ENCODE measurements at places on chromosomes 3 and 15.

DNA sequence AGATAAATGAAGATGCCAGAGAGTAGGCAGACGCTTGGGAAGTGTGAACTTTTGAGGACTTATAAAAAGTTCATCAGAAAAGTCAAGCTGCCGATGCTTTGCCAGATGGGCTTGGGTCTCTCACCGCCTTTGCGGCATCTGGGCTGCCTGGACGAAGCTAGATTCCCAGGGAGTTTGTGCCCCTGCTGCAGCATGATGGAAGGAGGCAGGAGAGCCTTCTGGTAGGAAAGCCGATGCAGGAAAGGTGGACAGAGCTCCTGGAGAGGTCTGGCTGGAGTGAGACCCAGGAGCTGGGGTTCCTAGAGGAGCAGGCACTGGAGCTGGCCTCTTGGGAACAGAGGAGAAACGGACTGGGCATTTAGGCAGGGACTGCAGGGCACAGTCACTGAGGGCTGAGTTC lies 51.9 kb upstream of the ATP2B2 start:
- no peak for DNase-seq

- no peak for DNase-seq
Measured at GRCh38 chr3:60386306-60386705, 864.9 kb downstream of the FHIT start.

GRCh38 chr3:119663885-119664284 lies 3.5 kb upstream of the POPDC2 start:
- DNase-seq = no peak

- no peak for DNase-seq
Measured at GRCh38 chr3:187107989-187108388, 31.3 kb downstream of the RPL39L start.

DNA sequence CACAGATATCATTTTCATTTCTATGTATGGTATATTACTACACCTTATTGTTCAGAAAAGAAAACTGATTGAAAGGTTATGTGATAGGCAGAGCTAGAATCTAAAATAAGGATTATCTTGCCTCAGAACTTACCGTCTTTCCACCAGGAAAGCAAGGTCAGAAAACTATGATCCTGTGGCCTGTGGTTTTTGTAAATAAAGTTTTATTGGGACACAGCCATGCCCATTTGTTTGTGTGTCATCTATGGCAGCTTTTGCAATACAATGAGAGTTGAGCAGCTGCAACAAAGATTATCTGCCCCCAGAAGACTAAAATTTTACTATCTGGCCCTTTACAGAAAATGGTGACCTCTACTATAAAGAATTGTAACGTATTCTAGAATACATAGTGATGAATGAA lies 314.7 kb upstream of the SLCO3A1 start:
- no peak for DNase-seq

DNA sequence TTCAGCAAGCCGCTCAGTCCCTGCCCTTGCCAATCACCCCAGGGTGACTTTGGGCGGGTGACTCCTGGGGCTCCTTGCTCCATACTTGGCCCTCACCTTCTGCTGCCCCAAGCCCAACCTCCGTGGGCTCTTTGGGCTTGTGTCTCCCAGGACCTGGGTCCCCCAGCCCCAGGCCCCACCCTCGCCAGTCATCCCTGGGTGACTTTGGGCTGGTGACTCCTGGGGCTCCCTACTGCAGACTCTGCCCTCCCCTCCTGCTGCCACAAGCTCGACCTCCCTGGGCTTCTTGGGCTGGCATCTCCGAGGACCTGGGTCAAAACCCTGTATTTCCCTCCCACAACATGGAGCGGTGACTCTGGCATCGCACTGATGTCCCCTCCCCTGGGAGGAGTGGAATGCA lies 151.5 kb downstream of the GOLGA6L4 start:
- DNase-seq = no peak

GRCh38 chr15:90957031-90957790 lies 2.5 kb downstream of the RCCD1 start:
- no peak for DNase-seq

GRCh38 chr3:37347941-37348340 lies 173.6 kb upstream of the LRRFIP2 start:
- DNase-seq = no peak

GRCh38 chr15:70057931-70058641 lies 39.6 kb downstream of the TLE3 start:
- DNase-seq = no peak

- DNase-seq = no peak
Measured at GRCh38 chr15:57444877-57445513, 68.7 kb downstream of the CGNL1 start.

DNA sequence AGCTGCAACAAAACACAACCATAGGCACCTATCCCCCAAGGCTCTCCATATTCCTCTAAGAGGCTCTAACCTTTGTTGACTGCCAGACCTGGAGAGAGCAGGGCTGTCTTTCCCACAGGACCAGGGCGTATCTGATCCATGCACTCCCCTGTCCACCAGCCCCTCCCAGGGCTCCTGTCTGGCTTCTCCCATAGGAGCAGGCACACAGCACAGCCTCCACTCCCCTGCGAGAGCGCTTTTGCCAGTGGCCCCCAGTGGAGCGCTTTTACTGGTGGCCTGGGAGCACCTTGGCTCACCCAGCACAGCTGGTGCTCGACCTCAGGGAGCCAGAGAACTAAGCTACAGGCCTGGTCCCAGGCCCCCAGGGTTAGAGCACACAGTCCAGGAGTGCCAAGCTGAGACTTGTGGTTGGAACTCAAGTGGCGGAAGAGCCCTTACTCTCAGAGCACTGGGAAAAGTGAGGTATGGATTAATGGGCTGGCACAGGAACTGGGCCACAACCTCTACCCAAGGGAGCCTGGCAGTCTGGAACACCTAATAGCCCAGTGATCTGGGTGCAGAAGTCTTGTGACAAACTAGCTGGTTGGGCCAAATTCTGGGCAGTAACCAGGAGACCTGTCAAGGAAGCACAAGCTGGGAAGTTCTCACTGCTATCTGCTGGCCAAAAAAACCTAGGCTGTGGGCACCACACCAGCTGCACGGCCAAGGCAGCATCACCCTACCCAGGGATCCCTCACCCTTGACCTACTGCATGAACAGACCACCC lies 79.6 kb downstream of the PPP2R3A start:
- DNase-seq = no peak

DNA sequence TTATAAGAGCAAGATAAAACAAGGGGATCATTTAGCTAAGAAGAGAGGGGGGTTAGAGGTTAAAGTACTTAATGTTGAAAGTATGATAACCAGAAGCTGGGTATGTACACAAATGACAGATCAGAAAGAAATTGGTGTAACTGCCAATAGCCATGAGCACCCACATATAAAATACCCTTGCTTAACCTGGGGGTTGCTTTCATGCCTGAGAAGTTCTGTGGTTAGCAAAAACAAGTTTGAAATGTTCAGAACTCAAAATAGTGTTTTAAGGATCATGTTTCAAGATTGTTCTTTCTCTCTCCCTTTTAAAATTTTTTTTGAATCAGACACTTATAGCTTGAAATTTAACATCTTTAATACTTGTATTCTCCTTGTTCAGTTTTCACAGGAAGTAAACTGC lies 321.4 kb upstream of the GBE1 start:
- DNase-seq = no peak

- no peak for DNase-seq
Measured at GRCh38 chr15:90035840-90036230, 34.7 kb downstream of the ZNF710 start.

GRCh38 chr3:51388286-51389029 lies 2.6 kb upstream of the RBM15B start:
- no peak for DNase-seq

DNA sequence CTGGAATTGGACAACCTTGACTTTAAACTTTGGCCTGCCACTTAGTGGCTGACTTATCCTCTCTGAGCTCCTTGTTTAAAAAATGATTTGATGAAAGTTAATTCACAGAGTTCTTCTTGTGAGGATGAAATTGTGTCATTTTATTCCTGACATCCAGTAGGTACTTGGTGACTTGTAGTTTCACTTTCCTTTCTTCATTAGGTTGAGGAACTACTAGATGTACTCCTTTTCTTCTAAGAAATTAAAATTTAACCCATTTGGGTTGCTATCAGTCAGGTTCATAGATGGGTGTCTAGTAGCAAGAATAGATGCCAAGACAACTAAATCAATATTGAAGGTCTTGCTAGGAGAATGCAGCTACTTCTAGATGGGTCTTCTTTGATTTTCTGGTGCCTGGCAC lies 5.2 kb downstream of the NR1D2 start:
- no peak for DNase-seq

GRCh38 chr15:26928051-26928450 lies 42.9 kb upstream of the GABRG3 start:
- DNase-seq = no peak

- no peak for DNase-seq
Measured at GRCh38 chr3:59877263-59878037, 827.6 kb upstream of the CFAP20DC start.

DNA sequence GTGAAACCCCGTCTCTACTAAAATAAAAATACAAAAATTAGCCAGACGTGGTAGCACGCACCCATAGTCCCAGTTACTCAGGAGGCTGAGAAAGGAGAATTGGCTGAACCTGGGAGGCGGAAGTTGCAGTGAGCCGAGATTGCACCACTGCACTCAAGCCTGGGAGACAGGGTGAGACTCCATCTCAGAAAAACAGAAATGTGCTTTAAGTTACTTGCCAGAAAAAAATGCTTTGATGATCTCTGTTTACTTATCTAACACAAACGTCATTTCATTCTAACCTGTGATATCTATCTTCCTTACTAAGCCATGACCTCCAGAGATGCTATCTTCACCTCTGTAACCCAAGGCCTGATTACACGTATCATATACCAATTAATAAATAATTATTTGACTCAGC lies 7.4 kb downstream of the NKIRAS1 start:
- no peak for DNase-seq

GRCh38 chr15:80832686-80833085 lies 53.5 kb downstream of the CEMIP start:
- DNase-seq = no peak

DNA sequence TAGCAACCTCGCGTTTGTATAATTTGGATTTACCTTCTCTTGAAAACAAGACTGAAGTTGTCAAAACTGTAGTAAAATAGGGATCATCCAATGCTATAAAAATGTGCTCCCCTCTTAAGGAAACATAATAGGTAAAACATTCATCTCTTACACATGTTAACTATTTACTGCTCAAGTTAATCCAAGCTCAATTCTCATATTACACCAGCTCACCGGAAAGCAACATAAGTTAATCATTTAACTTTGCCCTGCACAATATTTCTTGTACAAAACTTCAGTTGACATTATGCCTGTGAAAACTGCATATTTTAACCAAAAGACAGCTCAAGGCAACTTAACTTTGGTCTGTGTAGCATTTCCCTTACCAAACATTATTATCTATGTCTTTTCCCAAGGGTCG lies 634.2 kb downstream of the NAALADL2 start:
- no peak for DNase-seq

GRCh38 chr3:69299344-69299743 lies 86.5 kb downstream of the FRMD4B start:
- DNase-seq = no peak

DNA sequence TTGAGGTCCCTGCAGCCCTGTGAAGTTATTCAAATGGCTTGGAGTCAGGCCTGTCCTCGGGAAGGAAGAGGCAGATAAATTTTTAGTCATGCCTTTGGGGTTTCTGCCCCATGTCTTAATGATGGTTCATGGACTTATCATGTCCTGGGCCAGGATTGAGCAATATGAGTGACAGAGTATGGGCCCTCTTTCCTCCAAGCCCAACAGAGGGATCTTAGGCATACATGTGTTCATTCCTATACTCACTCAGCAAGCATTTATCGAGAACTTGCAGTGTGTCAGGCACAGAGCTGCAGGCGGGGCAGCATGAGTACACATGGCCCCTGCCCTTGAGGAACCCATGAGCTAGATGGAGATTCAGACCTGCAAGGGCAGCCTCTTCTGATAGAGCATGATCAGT lies 6.2 kb downstream of the ESYT3 start:
- DNase-seq = no peak

DNA sequence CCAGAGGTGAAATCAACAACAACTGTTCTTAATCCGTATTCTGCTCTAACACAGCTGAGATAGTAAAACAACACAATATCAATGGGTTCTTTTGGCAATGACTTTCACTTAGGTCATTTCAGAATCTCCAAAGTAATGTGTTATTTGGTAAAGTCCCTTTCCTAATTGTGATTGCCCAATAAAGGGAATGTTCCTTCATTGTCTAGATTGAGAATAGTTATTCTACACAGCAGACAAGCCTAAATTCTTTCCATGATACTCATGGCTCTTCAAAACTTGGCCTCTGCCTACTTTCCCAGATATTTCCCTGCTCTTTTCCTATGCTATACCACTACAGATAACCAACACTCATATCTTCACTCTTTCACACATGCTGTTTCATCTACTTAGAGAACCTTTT lies 219.8 kb downstream of the FMN1 start:
- no peak for DNase-seq

- DNase-seq = no peak
Measured at GRCh38 chr3:99997293-99997692, 117.0 kb downstream of the FILIP1L start.

GRCh38 chr3:135897715-135898114 lies 67.8 kb upstream of the PPP2R3A start:
- no peak for DNase-seq

GRCh38 chr3:8579096-8579495 lies 65.5 kb downstream of the SSUH2 start:
- no peak for DNase-seq

GRCh38 chr3:151347432-151347831 lies 18.1 kb upstream of the P2RY13 start:
- no peak for DNase-seq

DNA sequence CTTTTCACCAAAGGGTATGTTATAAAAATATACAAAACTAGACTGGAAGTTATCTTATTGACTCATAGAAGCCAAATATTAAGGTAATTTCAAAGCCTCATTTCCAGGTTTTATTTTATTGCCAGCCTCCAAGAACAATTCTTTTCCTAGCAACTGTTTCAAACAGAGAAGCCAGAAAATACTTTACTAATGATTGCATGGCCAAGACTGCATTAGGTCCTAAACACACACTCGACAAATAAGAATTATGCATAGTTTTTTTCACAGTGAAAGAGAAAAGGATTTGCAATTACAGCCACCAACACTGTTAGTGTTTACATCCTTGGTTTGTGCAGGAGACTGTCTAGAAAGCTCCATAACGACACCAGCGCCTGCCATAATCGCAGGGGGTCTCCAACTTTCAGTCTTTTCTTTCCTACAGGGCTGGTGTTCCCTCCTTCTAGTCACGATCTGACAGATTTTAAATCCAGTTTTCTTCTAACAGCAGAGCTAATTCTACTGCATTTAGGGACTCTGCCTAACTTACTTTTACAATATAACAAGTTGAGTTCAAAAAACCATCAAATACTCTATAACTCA lies 58.1 kb downstream of the CLASP2 start:
- no peak for DNase-seq

All from iPS DF 19.7 (cell line).